Cerebellar cortex (tissue), 1 donor: ENCODE measurements at places on chromosomes 1 and 21.

DNA sequence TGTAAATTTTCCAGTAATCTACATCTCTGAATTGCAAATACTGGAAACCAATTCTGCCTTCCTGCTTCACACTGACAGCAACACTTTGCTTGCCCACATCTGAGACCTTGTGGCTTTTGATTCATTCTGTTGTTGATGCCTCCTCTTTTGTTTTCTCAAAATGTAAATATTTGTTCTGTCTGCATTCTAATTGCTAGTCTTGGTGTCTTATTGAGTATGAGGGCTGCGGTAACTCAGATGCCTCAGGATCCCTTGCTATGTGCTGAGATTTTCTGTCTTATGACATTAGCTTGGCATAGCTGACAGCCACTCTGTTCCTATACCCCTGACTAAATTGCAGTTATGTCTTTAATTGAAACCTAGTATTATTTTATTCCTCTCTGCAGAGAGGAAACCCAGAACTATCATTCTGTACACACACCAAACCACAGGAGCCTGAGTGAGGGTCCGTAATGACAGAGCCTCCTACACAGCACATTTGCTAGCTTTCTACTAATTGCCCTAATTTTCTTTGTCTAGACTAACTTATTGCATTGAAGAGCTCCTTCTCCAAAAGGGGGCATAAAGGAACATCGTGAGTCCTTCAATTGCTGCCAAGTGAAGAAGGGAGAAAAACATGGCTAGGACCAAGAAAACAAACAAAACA, 72.1 kb downstream of the GREM2 start:
- DNase-seq: no peak

DNA sequence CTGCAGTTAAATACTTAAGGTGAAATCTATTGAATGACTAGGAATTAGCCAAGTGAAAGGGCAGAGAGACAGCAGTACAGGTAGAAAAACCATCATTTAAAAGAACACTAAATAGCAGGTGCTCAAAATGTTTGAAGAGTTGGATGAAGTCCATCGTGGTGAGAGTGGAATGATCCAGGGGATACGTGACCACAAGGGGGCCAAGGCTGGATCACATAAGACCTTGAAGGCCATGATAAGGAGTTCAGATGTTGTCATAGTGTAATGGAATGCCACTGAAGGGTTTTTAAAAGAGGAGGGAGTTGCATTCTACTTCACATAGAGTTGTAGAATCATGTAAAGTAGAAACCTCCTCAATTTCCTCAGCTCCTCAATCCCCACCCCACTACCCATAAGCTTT, 34.8 kb upstream of the HOOK1 start:
- DNase-seq: no peak

DNA sequence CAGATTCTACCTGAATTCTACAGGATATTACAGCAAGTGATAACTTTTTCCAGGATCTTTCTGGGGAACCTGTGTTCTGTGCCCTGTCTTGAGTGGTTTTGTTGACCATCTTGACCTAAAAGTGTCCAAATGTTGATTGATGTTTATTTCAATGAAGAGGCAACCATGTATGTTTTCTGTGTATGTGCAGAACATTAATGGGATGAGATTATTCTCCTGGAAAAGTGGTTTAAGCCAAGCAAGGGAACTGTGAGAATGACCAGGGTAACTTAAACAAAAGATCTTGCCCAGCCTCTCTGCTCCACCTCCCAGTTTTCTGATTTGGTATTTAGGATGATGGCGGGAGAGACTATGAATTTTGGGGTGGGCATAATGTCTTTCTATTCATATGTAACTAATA, 1.0 kb upstream of the SAMD13 start:
- DNase-seq: no peak

GRCh38 chr1:19797827-19798226, 1.9 kb downstream of the TMCO4 start:
- DNase-seq: no peak

GRCh38 chr1:173861731-173862145, 6.1 kb downstream of the GAS5 start:
- peak; percentile 48 for DNase-seq

DNA sequence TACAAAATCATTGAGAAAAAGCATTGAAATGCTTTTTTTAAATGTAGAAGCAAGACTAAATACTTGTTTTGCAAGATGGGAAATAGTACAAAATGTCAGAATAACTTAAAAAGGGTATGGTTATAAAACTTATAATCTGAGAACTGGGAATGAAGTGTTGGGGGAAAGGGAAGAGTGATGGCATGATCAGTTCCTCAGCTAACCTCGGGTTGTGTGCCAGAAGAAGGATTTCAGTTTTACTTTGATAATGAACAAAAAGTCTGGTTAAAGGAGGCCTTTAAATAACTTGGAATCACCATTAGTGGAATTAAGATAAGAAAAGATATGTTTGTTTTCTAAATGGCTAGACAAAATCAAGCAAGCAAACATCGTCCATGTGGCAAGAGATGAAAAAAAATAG, 20.7 kb downstream of the NEK7 start:
- no peak for DNase-seq

DNA sequence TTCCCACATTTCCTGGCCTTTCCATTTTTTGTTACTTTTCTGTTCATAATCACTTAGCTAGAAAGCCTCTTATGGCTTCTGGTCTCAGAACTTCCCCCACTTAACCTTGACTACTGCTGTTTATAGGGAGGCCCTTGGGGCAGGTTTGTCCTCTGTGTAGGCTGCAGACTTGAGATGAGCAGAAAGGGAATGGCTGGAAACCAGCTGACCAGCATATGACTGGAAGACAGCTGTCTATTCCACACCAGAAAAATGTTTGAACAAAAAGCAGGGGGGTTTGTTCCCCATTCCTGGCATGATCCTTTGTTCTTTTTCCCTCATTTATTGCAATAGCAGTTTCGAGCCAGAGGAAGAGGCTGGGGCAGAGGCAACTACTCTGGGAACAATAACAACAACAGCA, 4.9 kb upstream of the SH3D21 start:
- DNase-seq: no peak

DNA sequence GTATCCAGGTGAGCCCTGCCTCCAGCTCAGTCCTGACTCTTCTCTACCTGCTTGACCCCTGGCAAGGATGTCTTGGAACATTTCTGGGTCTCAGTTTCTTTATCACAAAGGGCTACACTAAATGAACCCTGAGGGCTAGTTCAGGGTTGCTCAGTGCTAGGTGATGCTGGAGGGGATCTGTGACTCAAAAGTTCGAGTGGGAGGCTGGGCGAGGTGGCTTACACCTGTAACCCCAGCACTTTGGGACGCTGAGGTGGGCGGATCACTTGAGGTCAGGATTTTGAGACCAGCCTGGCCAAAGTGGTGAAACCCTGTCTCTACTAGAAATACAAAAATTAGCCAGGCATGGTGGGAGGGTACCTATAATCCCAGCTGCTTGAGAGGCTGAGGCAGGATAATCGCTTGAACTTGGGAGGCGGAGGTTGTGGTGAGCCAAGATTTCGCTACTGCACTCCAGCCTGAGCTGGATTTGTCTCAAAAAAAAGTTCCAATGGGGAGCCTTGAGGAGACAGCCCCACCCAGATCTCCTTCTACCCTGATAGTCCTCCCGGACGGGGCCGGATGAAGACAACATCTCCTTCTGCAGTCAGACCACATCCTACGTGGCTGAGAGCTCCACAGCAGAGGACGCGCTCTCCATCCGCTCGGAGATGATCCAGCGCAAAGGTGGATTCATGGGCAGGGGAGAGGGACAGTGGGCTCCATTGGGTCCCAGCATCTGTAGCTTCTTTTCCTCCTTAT, 48.9 kb downstream of the YARS1 start:
- no peak for DNase-seq

DNA sequence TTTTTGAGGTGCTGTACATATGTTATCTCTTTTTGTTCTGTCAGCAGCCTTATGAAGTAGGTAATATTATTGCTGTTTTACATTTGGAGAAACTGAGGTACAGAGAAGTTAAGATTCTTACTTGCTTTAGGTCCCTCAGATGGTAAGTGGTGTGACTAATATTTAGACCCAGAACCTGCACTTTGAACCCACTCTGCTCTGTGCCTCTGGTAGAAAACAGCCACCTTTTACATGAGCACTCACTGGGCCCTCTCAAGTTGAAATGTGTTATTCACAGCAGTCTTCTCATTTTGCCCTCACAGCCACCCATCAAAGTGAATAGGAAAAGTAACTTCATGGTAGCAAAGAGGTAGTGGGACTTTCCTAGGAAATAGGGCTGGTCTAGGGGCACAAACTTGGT, 4.7 kb downstream of the NSUN4 start:
- no peak for DNase-seq

GRCh38 chr1:71193153-71193552, 112.3 kb upstream of the ZRANB2 start:
- peak; percentile 85 for DNase-seq

DNA sequence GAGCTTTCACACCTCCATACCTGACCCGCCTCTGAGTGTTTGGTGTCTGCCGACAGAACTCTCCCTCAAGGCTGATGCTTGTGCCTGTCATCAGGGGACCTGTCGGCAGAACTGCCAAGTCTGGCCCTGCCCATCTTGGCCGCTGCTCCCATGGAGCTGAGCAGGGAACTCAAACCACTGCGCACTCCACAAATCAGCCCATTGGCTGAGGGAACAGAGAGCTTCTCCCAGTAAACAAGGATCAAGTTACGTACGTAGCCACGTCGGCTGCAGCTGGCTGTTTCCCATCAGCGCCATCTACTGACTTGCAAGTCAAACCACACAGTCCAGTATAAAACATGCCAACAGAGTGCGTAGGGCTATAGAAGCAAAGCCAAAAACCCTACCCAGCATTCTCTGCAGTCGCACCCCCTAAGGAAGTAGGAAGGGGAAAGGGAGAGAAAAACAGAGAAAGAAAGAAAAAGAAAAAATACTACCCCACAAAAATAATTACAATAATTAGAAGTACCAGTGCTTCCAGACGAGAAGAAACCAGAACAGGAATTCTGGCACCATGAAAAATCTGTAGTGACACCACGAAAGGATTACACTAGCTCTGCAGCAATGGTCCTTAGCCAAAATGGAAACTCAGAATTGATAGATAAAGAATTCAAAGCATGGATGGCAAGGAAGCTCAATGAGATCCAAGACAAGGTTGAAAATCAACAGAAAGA, 13.1 kb downstream of the KRTAP13-1 start:
- DNase-seq: no peak

DNA sequence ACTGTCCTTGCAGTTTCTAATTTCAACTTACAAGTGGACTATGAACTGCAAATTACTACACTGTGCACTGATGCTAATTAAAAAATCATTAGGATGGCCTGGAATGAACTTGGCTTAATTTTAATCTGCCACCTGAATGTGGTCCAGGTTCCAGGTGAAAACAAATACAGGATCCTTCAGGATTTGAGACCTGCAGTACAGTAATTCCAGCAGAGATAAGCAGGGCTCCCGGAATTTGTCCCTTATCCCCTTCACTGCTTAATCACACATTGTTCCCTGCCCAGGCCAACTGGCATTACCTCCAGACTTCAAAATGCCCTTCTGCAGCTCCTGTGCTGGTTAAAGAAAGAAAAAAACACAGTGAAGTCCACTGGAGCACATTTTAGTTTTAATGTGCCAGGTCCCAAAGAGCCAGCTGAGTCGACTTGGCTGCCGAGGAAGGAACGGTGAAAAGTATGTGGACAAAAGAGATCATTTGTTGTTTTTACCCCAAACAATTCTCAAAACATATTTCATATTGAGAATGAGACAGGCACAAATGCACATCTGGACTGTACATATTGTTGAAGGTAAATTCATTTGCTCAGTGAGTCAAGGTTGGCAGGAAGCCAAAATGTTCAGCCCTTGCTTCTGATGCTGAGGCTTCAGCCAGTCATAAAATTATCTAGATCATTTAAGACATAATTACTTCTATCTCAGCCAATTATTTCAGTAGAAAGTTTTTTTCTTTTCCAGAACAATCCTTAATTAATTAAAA, 28.3 kb downstream of the DEGS1 start:
- peak; percentile 48 for DNase-seq

GRCh38 chr1:182637769-182638168, 33.6 kb upstream of the RGS16 start:
- DNase-seq: no peak

- DNase-seq: peak; percentile 57
Observed at GRCh38 chr1:223707256-223708000, 4.9 kb upstream of the CAPN2 start.

DNA sequence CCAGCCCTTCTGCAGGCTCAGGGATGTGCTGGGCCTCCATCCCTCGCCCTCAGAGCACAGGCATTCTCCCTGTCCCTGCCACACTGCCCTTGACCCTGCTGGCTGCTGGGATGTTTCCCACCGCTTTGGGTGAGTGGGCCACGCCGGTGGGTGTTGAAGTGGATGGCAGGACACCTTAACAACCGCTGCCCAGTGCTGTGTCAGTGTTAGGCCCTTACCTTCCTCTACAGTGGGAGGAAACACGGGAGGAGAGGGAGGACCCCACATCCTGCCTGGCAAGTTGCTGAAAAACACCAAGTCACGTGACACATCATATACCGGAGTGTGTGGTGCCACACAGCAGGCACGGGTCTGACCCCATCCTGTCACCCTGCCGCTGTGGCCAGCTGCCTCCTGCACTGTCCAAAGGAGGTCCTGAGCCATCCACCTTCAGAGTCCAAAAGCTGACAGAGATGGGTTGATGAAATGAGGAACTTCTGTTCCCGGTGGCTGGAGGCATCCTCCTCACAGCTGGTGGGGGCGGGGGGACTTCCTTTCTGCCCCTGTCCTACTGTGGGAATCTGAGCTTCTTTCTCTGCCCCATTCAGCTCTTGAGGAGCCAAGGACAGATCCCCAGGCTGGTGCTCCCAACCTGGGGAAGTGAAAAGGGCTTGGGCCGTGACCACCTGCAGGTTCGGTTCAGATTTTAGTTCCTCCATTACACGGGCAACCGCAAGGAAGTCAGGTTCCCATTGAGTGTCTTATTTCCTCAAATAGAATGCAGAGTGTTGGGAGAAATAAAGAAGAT, 3.2 kb upstream of the THEMIS2 start:
- DNase-seq: no peak

GRCh38 chr1:29259802-29260441, 23.6 kb downstream of the PTPRU start:
- no peak for DNase-seq

DNA sequence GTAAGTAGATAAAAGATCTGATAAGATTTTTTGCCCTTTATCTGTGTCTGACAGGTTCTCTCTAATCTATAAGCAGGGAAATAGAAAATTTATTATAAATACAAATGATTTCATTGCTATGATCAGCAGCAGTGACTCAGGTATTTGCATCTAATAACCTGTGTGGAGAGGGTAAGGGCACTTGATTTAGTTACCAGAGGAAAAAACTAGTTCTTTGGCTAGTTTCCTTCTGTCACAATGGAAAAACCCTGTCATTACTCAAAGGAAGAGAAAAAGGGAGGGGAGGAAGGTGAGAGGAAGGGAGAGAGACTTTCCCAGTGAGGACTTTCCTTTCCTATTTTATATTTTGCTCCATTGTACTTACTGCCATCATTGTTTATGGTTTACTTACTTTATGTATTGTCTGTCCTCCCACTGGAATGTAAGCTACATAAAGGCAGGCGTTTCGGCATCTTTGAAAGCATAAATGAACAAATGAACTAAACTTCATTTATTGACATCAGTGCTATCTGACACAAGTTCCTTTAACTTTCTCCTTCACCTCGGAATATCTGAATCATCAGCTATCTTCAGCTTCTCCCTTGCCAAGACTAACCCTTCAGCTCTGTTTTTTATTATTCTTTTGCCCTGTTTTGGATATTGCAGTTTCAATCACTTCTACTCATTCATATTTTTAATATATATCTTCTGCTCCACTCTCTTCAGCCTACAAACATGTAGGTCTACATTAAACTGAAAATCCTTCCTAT, 34.9 kb downstream of the WDR3 start:
- no peak for DNase-seq

GRCh38 chr1:33738976-33739375, 124.9 kb upstream of the HMGB4 start:
- DNase-seq: no peak

- peak; percentile 70 for DNase-seq
Observed at GRCh38 chr1:112143871-112144441, 154.5 kb upstream of the KCND3 start.
